ENCODE measurements at places on chromosomes 6 and 20.

GRCh38 chr6:87944541-87944954 lies 103.1 kb upstream of the SPACA1 start:
- DNase-seq: peak; percentile 76

DNA sequence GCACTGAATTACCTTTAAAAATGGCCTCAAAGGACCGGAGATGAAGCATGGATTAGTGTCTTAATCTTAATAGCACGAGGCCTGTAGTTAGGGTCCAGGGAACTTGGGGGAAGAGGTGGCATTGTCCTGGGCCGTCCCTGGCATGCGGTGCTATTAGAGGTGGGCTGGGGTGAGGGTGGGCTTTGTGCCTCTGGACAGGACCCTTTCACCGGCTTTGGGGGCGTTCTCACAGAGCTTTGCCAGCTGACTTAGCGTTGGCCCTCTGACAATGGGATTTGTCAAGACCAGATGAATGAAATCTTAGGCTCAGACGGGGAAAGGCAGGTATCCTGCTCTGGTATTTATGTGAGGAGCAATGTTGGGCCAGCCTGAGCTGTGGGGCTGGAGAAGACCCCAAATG lies 59.6 kb downstream of the ERMARD start:
- DNase-seq: no peak

DNA sequence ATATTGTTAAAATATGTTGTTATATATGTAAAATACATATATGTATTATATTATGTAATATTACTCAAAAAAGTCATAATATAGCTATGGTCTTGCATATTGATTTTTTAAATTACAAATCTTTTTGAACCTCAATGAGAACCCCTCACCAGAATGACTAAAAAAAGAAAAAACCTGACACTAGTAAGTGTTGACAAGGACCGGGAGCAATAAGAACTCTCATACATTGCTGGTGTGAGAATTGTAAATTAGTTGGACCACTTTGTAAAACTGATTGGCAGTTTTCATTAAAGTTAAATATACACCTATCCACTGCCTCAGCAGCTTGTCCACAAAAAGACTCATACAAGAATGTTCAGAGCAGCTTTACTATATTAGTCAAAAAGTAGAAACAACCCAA lies 280.0 kb downstream of the BMP7 start:
- DNase-seq: no peak

GRCh38 chr6:13431059-13431656 lies 56.2 kb downstream of the GFOD1 start:
- DNase-seq: no peak

DNA sequence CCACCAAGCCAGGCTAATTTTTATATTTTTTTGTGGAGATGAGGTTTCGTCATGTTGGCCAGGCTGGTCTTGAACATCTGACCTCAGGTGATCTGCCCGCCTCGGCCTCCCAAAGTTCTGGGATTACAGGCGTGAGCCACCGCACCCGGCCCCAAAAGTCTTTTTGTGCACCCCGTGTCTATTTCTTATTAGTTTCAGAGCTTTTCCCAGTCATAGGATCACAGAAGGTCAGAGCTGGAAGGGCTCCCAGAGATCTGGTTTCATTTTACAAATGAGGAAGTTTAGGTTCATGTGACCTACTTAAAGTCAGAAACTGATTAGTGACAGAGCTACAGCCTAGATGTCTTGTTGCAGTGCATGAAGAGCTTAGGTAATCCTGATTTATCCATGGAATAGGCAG lies 1.6 kb upstream of the OGFRL1 start:
- no peak for DNase-seq

GRCh38 chr6:5190507-5190906 lies 70.2 kb downstream of the LYRM4 start:
- DNase-seq: no peak
